Stimulated activated naive CD4-positive, alpha-beta T cell (primary cell): ENCODE measurements at places on chromosomes 1 and 21.
A peak's percentile ranks its signal among the peaks of the same experiment; 100 is the strongest.

- DNase-seq = no peak
Observed at GRCh38 chr1:23227806-23228205, 10.5 kb upstream of the HTR1D start.

DNA sequence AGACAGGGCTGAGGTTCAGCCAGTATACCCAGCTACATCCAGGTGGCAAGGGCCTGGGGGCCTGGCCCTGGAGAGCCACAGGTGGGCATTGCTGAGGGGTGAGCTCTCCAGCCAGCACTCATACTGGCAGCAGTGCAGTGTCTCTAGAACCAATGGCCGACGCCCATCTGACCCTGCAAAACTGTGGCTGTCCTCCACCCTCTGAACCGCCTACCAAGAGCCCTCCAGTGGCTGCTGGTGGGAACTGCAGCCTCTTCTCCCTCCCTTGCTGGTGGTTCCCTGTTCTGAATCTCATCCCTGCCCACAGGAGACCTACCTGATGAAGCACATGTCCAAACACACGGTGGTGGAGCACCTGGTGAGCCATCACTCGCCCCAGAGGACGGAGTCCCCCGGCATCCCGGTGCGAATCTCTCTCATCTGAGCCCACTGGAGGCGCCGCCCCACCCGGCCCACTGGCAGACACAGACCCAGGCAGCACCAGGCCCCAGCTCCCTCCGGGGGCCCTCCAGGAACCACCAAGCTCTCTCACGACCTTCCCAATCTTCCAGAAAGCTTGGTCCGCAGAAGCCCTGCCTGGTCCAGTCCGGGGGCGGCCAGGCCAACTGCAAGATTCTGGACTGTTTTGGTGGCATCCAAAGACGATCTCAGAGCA lies 22.1 kb downstream of the A3GALT2 start:
- peak; percentile 49 for DNase-seq

GRCh38 chr1:32151319-32151787 lies 28.1 kb upstream of the TXLNA start:
- no peak for DNase-seq

DNA sequence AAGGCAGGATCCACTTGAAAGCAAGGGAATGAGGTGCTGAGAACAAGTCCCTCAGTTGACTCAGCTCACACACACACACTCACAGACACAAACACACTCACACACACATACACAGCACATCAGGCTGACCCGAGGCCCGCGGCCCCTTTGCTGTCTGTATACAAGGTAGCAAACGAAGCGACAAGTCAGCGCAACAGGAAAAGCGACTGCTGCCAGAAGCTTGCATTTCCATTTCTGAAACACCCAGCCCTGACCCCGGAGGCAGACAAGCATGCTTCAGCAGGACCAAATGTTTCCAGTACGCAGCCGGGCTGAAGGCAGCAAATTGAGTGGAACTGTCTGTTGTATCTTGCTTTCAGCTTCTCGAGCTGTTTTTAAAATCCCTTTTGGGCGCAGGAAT lies 501.6 kb downstream of the NPHP4 start:
- DNase-seq = no peak

GRCh38 chr1:1173061-1173792 lies 453 bp upstream of the TTLL10 start:
- no peak for DNase-seq

- no peak for DNase-seq
Observed at GRCh38 chr1:107213225-107213624, 72.4 kb downstream of the NTNG1 start.

DNA sequence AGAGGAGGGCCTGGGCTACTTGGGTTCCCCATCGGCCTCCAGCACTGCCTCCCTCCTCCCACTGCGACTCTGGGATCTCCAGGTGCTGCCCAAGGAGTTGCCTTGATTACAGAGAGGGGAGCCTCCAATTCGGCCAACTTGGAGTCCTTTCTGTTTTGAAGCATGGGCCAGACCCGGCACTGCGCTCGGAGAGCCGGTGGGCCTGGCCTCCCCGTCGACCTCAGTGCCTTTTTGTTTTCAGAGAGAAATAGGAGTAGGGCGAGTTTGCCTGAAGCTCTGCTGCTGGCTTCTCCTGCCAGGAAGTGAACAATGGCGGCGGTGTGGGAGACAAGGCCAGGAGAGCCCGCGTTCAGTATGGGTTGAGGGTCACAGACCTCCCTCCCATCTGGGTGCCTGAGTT lies 24.4 kb downstream of the EIF2D start:
- DNase-seq = no peak

GRCh38 chr1:206885341-206886060 lies 11.7 kb upstream of the IL24 start:
- DNase-seq = no peak

- no peak for DNase-seq
Observed at GRCh38 chr1:80305466-80305865, 1298.9 kb upstream of the ADGRL4 start.

- DNase-seq = no peak
Observed at GRCh38 chr1:243595527-243596210, 254.4 kb downstream of the AKT3 start.

GRCh38 chr1:246632281-246633168 lies 66.3 kb downstream of the CNST start:
- no peak for DNase-seq

DNA sequence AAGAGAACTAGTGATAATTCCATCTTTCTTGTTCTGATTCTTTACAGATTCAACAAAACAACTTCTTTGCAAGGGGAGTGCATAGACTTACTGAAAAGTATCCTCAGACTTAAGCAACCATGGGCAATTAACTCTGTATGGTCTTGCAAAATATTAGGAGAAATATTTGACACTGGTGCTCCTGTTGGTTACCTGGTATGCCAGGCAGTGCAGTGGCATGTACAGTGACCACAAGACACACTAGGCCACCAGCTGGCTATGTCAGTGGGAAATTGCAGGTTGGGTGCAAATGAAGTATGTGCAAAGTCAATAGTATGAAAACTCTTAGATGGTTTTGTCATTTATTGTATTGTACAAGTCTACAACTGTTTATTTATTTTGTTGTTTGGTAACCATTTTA lies 34.5 kb downstream of the EPS15 start:
- DNase-seq = no peak

GRCh38 chr1:214991691-214992315 lies 90.7 kb upstream of the KCNK2 start:
- no peak for DNase-seq

GRCh38 chr1:169538998-169539871 lies 47.0 kb downstream of the F5 start:
- DNase-seq = no peak

GRCh38 chr21:26366781-26367180 lies 196.2 kb upstream of the APP start:
- no peak for DNase-seq

DNA sequence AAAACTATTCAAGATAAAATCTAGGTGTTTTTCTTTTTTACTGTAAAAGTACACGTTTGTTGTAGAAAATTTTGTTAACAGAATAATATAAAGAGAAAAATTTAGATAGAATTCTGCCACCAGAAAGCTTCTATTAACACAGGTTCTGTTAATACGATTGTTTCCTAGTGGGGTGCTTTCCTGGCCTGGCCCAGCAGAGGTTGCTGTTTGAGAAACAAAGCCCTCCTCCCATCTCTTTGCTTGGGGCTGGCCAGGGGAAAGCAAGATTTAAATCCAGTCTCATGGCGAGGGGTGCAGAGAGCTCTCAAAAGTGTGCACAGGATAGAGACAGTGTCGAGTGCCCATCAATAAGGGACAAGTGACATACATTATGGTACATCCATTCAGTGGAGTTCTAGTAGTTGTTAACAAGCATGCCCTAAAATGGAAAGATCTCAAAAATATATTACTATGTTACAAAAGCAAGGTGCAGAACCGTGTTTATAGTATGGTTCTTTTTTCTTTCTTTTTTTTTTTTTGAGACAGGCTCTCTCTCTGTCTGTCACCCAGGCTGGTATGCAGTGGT lies 14.6 kb upstream of the ACBD3 start:
- no peak for DNase-seq

GRCh38 chr1:119075614-119076013 lies 64.8 kb downstream of the WARS2 start:
- no peak for DNase-seq

- DNase-seq = no peak
Observed at GRCh38 chr21:46393451-46393940, 65.2 kb upstream of the DIP2A start.

DNA sequence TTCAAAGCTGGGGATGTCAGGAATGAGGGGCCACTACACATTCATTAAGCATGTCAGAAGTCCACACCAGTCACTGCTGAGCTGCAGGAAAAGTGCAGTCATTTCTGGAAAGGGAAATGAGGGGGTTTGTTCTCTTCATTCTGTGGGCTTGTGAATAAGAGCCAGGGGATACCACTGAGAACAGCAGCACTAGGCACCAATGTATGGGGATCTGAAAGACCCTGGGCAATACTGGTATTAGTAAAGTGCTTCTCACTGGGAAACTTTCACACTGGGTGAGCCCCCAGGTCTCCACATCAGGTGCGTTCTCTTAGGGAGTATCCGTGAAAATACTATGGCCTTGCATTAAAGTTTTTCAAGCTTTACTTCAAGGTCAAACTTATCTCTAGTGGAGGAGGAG lies 49.9 kb downstream of the TGFB2 start:
- no peak for DNase-seq

DNA sequence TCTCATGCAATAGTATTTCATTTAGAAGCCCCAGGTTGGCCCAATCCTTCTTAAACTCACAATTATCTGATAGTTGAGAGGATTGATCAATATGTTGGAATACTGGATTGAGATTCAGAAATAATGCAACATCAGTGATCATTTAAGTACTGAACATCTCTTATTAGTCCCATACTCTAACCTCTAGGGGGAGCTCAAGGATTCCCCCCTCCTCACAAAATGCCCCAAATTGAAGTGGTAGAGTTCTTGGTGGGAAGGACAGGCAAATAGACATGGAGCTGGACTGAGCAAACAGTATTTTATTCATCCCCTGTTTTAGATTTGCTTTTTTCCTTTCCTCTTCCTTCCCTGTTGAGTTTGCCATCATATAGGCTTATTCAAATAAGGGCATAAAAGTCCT lies 62.8 kb downstream of the NGF start:
- no peak for DNase-seq

GRCh38 chr1:157025385-157025784 lies 20.2 kb downstream of the ARHGEF11 start:
- no peak for DNase-seq

- no peak for DNase-seq
Observed at GRCh38 chr1:227317523-227318015, 723 bp downstream of the CDC42BPA start.

GRCh38 chr1:53037159-53037558 lies 24.9 kb upstream of the PODN start:
- DNase-seq = no peak

DNA sequence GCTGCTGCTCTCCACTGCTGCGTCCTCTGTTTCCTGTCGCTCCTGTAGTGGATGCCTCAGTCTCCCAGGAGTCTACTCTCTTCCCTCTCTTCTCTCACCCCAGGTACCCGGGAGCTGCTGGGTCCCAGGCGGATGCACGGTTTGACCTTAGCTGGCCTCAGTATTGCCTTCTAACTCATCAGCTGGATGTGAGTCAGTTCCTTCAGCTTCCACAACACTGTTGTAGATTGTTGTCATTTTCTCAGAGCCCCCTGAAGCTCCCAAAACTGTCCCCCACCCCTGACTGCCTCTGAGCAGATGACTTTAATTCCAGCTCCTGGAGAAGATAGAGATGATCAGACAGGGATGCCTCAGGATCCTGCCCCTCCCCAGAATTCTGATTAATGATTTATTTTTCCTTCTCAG lies 7.2 kb downstream of the CNIH3 start:
- no peak for DNase-seq

- DNase-seq = no peak
Observed at GRCh38 chr21:38544661-38545060, 46.4 kb upstream of the ERG start.

- DNase-seq = no peak
Observed at GRCh38 chr1:43832255-43832654, 101.3 kb upstream of the ARTN start.

GRCh38 chr1:241213139-241213538 lies 143.9 kb downstream of the RGS7 start:
- DNase-seq = no peak

GRCh38 chr1:159187647-159188374 lies 16.4 kb downstream of the CADM3 start:
- no peak for DNase-seq

GRCh38 chr1:43963006-43963405 lies 6.8 kb upstream of the DPH2 start:
- DNase-seq = no peak

DNA sequence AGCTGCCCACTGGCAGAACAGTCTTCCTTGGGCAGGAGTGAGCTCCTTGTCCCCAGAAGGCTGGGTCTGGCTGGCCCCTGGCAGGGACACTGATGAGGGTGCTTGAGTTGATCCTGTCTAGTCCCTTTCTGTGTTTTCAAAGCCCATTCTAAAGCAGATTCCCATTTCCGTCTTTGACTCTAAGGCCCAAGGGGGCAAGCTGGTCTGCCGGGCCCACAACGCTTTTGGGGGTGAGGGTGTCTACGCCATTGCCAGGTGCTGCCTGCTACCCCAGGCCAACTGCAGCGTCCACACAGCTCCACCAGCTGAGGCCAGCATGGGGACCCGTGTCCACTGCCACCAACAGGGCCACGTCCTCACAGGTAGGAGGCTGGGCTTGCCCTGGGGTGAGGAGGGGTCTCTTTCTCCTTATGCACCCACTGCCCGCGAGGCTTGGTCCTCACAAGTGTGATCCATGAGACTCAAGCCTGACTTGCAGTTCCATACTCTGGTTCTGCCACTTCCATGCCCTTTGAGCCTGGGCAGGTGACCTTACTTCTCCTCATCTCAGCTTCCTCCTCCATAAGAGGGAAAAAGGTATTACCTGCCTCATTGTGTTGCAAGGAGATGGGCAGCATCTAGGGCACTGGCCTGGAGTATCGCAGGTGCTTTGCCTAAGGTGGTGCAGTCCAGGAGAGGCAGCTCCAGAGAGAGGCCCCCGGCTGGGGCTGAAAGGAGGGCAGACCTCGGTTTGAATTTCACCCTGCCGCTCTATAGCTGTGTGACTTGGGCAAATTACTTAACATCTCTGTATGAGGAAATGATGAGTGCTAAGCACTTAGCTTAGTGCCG lies 20.2 kb downstream of the PCSK9 start:
- no peak for DNase-seq

DNA sequence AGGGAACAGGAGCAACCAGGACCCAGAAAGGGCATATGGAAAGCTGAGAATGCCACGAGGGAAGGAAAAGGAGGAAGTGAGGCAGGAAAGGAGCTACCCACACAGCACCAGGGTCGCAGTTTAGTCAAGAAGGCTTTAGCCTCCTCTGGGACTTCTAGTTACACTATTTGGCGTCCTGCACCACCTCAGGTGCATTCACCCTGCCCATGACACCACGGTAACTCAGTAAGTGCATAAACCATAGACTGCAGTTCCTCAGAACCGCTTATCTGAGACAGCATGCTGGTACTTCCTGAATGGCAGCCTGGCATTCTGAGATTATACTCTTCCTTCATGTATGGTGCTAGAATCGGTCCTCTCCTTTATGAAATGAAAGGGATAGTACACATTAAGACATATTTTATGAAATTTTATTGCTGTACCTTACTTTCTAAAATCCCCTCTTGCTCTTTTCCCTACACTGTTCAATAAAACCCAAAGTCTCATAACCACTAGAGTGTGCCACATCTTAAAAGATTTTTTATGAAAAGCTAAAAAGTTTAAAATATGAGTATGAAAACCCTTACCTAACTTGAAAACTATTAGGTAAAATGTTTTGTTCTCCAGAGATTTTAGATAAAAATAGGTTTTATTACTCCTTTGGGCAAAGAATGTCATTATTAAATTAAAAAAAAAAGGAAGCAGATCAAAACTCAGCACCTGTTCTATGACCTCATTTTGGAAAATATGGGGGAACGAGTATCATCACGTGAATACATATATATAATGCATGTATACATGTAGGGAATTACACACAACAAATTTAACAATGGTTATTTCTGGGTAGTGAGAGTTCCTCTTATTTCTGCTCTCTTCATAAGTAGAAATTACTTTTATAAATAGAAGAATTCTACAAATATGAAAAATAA lies 67.3 kb downstream of the VAV3 start:
- no peak for DNase-seq
